ENCODE measurements at places on chromosomes 5 and 9.

GRCh38 chr5:153276151-153276550 lies 214.3 kb upstream of the GRIA1 start:
- DNase-seq = no peak

GRCh38 chr5:177469750-177470525 lies 3.5 kb downstream of the DBN1 start:
- DNase-seq = no peak

DNA sequence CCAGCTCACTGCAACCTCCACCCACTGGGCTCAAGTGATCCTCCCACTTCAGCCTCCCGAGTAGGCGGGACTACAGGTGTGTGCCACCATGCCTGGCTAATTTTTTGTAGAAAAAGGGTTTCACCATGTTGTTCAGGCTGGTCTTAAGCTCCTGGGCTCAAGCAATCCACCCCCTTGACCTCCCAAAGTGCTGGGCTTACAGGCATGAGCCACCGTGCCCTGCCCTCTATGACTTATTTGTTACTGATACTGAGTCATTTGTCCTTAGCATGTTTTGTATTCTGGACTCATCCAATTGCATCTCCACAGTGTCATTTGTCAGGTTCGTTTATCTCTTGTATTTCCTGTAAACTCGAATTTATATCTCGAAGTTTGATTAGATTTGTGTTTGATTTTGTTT lies 2.7 kb upstream of the ITK start:
- DNase-seq = no peak

GRCh38 chr5:14451871-14452270 lies 129.7 kb upstream of the OTULINL start:
- no peak for DNase-seq

GRCh38 chr5:98468188-98468869 lies 305.1 kb upstream of the RGMB start:
- DNase-seq = no peak

DNA sequence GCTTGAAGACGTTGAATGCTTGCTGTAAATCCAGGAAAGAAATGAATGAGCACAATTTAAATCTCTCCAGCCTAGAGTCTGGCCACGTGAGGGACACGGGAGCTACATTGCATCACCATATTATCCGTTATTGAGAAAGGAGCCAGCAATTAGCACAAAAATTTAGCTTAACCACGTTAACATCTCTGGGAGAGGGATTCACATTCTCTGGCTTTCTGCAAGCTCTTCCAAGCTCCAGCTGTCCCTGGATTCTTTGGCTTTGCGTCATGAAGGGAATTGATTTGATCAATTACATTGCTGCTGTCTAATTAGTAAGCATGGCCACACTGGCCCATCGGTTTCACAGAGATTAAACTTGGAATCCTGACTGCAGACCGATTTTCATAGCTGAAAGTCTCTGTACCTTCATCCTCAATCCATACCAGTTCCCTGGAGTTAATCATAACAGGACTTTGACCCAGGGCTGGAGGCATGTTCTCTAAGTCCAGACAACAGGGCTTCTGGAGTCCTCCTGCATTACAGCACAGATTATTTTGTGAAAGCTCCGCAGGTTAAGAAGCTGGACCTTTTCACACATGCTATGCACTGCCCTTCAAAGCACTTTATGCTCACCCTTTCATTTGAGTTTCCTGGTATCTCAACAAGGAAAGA lies 31.6 kb downstream of the ADRA1B start:
- DNase-seq = peak; percentile 37

DNA sequence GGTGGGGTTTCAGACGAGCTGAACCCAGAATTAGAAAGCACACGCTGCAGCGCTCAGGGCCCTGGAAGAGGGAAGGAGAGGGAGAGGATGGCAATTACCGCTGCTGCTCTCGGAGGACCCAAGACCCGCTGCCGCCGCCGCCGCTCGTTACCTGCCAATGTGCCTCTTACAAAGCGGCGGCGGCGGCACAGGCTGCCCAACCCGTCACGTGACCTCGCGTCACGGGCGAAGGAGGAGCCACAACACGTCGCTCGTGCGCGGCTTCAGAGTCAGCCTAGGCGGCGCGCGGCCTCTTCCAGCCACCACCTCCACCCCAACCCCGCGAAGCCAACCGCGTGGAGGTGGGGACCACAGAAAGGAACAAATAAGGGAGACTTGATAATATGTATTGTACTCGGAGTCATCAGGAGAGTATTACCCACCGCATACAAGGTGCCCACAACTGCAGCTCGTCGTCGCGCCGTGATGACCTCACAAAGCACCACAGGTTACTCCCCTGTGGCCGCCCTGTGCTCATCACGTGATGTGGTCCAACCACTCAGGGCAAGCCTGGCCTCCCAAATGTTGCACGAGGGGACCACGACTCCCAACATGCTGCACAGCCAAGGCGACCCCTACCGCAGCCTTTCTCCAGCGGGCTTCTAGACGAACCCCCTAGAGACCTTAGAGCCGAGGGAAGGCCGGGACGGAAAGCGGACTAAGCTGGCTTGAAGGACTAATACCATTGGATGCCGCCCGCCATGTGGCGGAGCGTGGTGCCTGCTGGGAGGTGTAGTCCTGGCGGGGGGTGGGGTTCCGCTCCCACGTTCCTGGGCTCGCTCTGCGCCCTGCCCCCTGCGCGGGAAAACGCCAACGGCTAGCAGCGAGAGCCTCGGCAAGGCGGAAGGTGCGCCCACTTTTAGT lies at the start of gene UBAP2:
UBAP2 (minus strand) TSS at position 161 of the 903 bp plus-strand sequence. CDS start 31,739 bp downstream, outside the sequence.
- DNase-seq = peak; percentile 98

DNA sequence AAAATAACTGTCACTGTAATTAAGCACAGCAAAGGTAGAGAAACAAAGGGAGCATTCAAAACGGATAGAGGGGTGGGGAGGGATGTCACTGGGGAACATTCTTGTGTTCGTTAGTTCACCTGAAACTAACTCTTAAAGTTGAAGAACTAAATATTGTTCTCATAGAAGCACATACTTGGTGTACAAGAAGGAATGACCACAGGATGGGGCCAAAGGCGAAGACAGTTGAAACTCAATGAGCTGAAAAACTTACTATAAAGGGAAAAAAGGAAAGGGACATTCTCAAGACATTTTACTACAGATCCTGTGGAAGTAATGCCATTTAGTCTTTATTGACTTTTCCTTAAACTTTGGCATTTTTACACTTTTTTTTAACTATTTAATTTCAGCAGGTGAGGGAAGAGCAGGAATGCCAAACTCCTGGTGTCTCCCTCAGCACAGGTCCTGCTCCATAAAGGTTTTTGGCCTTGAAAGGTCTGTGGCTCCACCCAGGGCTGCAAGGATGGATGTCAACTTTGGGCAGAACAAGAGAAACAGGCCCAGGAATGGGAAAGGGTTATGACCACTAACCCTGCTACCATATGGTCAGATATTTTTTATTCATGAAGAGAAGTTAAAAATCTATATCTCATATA lies 197.6 kb upstream of the RASA1 start:
- no peak for DNase-seq

- DNase-seq = no peak
These were observed 945.2 kb upstream of the C9orf72 start for GRCh38 chr9:28518439-28518838.

DNA sequence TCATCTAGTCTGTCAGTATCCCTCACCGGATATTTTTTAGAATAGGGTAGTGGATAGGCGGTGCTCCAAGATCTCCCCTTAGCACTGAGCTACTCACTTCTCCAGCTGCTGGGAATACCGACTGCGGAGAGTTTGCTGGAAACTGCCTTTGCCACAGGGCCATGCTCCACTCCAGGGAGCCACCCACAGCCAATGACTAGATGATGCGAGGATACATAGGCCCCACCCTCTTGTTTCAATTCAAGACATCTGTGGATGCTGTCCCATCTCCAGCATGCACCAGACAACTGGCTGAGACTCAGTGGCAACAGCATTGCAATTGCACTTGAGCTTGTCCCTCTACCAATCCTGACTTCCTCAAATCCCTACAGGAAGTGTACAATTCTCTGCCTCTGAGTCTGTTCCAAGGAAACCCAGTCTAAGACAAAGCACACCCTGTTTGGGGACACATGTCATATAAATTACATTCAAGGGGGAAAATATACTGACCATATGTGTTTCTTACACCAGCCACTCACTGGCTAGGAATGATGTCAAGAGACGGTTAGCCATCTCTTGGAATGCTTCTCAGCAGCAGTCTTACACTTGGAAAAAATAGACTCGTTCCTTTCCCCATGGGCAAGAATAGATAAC lies 312.6 kb upstream of the KIF2A start:
- no peak for DNase-seq

GRCh38 chr9:109012009-109012875 lies 1.1 kb downstream of the CTNNAL1 start:
- DNase-seq = no peak

GRCh38 chr5:96972599-96973334 lies 36.9 kb downstream of the LNPEP start:
- DNase-seq = no peak

GRCh38 chr9:131423171-131423581 lies 29.3 kb downstream of the PRRC2B start:
- DNase-seq = no peak

DNA sequence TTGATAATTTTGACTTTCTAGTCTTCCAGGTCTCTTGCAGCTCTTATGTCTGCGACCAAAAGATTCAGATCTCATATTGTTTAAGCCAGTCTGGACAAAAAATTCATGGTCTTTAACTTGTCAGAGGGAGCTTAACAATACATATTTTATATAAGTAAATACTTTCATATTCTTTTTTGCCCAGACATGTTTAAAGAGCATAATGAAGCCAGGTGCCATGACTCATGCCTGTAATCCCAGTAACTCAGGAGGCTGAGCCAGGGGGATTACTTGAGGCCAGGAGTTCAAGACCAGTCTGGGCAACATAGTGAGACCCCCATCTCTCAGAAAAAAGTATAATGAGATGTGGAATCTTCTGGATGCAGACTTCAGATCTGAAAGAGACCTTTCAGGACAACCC lies 69.8 kb downstream of the JMY start:
- DNase-seq = no peak

DNA sequence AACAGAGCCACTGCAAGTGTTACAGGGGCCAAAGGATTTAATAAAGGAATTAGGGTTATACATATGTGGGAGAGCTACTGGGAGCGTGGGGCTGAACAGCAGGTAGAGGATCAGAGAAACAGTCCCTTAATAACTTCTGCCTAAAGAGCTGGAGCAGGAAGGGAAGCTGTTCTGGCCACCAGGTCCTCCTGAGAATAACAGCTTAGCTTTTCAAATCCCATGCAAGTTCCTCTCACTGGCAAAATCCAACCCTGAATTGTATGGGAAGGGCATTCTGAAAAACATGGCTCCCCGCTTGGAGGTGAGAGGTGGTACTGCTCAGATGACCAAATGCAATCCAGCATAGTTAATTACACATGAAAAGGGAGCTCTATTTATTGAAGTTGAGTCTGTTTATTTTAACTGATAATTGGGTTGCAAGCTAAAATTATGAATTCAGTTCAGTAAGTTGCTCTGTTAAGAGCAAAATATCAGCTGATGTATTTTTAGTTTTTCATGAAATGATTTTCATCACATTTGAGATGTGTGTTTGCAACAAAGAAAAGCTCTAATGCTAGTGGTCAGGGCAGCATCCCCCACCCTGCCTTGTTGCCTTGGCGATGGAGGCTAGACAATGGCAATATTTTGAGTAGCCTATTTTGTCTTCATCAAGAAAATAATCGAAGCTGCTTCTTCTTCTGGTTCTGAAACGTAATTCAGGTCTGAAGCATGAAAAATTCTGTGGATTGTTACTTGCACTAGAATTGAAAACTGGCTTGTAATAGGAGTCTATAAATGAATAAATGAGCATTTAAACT lies 58.4 kb upstream of the SH3GL2 start:
- no peak for DNase-seq

DNA sequence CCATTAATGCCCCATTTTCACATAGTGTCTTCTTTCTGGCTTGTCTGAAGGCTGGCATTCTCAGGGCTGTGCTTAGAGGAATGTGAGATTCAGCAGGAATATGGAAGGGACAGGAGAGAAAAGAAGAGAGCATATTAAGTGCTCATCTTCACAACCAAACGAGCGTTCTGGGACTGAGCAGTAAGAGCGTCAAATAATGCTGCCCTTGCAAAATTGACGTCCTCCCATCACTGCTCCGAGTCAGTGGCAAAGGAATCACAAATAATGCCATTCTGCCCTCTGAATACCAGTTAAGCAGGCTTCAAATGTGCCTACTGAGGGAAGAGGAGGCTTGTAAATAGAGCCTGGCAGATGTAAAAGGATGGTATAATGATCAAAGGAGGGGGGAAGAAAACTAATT lies 351.2 kb downstream of the EBF1 start:
- DNase-seq = no peak

DNA sequence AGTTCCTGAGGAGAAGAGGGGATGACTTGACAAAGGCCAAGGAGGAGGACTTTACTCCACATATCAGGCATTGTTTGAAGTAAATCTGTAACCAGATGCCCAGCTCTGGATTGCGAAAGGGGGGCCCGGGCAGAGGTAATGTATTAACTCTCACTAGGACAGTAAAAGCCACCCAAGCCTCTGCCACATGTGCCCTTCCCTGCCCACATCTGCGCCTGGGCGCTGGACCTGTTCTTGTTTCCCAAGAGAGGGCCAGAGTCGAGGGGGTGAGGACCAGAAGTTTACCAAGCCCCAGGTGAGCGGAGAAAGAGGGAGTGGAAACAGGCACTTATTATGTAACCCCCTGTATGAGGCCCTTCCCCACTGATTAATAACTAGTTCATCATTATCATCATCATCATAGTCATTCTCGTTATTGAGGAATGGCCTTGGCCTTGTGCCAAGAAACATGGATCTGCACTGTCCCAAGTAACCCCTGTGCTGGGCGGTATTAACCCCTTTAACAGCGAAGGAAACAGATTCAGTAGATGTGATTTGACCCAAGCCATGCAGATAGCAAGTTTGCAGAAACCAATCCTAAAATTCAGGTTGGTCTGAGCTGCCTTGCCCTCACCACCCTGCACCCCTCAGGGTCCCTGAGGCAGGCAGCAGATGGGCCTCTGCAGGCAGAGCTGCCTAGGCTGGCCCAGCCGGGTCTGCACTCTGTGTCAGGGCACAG lies at the start of gene SLC23A1:
SLC23A1 (minus strand) TSS at position 23 of the 718 bp plus-strand sequence. CDS start 44 bp downstream, outside the sequence.
- DNase-seq = no peak

DNA sequence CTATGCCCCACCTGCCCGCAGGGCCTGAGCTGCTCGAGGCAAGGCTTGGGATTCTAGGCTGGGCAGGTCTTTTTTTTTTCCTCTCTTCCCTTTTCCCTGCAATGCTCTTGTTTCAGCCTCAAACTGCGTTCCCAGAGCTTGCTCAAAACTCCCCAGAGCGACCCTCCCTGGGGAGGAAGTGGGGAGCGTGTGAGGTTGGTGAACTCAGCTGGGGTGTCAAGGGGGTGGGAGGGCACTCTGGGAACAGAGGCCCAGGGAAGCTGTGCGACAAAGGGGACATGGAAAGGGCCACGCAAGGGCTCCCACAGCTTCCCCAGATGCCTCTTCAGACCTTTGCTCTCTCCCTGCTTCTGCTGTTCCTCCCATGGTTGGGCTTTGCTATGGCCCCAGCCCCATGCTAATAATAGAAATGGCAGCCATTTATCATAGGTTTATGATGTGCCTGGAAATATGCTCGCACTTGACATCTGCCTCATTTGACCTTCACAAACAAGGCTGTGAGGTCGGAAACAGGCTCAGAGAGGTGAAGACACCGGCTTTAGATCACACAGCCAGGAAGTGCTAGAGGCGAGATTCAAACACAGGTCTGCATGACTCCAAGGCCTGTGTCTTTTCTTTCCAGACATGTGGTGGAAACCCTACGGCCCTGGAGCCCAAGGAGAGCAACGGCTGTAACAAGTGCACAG lies 40.9 kb upstream of the IL17B start:
- DNase-seq = no peak
